ENCODE measurements at places on chromosomes 1 and 21.

DNA sequence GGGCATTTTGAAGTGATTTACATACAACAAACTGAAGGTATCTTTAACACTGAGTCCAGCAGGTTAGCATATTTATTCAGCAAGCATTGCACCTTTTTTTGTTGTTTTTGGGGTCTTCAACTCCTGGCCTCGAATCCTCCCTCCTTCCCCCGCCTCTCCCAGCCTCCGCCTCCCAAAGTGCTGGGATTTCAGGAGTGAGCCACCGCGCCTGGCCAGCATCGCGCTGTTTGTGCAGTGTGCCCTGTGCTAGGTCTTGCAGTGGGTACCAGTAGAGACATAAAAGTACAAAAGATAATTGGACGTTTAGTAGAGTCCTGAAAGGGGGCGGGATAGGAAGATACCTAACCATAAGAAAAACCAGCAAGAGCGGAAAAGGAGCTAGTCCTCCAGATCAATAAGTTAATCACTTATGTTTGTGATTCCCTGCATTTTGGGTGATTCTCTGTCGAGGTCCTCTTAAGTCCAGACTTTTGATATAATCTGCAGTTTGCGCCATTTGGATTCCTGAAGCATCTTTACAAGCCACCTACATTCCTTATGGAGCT is 111.8 kb downstream of the OSBPL9 start:
- DNase-seq = no peak

- DNase-seq = no peak
Observed at GRCh38 chr1:60133000-60133673, 59.6 kb upstream of the C1orf87 start.

DNA sequence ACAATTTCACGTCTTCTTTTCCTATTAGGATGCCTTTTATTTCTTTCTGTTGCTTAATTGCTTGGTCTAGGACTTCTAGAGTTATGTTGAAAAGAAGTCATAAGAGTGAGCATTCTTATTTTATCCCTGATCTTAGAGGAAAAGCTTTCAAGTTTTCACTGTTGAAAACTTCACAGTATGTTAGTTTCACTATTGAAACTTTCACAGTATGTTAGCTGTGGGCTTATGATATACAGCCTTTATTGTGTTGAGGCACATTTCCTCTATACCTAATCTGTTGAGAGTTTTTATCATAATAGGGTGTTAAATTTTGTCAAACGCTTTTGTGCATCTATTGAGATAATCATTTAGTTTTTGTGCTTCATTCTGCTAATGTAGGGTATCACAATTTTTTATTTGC is 227.1 kb downstream of the LHX8 start:
- DNase-seq = no peak

DNA sequence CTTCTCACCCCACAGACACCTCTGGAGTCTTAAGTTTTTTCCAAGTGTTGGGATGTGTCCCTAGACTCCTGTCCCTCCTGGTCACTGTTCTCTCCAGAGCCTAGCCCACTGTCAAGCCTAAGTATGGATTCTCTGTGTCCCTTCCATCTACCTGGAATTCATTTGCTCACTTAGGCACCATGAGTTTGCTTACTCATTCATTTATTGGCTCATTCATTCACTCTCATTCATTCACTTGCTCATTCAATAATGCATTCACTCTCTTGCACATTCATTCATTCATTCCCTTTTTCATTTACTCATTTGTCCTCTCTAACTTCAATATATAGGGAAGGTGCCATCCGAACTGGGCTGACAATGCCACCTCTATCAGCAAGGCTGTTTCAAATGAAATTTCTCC is 1.6 kb downstream of the S100A16 start:
- DNase-seq = no peak

DNA sequence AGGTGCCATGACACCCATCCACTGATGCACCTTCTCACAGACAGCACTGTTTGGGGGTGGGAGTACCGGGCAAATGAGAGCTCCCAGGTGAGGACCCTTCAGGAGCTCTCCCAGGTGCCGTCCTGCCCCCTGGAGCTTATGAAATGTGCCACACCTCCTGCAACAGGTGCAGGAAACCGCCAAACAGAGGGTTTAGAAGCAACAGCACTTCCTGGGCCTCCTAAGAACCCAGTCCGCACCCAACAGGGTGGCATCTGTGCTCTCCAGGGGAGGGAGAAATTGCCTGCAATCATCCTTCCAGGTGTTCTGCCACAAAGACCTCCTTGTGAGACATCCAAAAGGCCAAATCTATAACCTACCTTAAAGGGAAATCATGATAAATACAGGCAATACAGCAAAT is 87.7 kb upstream of the ATP1B1 start:
- no peak for DNase-seq

GRCh38 chr1:242057745-242058115 is 58.8 kb upstream of the MAP1LC3C start:
- no peak for DNase-seq

GRCh38 chr1:55143684-55144083 is 71.5 kb downstream of the USP24 start:
- no peak for DNase-seq

Measured in amygdala (tissue), 56 donors.